ENCODE measurements at places on chromosomes 5 and 9.

- no peak for DNase-seq
Measured at GRCh38 chr5:181069767-181070491, 29.9 kb downstream of the BTNL9 start.

DNA sequence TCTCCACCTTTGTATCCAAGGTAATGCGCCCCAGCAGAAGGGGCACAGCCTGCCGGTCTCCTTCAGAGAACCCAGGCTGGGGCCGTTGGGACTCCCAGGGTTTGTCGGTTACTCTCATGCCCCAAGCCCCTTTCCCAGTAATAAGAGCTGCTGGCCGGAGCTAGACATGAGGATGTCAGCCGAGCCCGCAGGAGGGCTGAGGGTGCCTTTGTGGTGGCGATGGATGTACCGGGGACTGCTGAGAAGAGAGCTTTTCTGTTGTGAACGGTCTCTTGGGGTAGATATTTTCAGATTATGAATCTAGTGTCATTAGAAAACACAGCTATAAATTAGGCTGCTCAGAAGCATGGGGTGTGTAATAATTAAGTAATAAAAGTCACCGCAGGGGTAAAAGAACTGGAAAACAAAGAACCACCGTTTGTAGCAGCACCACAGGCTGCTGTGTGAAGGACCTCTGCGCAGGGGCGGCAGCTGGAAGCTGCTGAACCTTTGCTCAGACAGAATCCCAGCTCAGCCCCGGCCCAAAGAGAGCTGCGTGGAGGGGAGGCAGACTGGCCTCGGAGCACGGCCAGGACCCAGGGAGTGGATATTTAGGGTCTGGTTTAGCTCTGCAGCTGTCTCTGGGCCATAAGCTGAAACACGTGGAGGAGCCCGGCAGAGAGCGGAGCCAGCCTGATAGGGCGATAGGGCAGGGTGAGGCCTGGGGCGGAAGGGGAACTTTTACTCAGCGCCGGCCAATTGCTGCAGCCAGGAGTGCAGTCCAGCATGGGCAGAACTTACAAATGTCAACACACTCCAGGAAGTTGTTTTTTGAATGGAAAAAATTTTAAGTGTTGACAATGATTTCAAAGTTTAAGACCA lies 50.5 kb upstream of the BARHL1 start:
- DNase-seq, result no peak

DNA sequence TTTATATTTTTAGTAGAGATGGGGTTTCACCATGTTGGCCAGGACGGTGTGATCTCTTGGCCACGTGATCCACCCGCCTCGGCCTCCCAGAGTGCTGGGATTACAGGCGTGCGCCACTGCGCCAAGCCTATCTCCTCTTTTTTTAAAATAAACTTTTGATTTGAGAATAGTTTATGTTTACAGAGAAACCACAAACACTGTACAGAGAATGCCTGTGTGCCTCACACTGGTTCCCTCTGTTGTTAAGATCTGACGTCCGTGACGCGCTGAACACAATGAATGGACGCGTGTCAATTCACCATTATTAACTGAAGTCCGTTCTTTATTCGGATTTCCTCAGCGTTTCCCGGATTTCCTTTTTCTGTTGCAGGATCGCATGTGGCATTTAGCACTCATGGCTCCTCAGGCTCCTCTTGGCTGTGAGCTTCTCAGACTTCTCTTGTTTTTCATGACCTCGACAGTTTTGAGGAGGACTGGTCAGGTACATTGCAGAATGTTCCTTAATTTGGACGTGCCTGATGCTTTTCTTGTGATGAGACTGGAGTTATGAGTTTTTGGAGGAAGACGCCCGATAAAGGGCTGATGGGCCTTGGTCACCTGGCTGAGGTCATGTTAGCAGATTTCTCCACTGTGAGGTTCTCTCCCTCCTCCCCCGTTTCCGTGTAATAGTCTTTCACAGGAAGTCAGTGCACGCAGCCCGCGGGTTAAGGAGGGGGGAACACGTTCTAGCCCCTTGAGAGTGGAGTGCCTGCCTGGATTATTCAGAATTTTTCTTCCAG lies 69.6 kb downstream of the ANKRD33B start:
- DNase-seq, result peak; percentile 59

DNA sequence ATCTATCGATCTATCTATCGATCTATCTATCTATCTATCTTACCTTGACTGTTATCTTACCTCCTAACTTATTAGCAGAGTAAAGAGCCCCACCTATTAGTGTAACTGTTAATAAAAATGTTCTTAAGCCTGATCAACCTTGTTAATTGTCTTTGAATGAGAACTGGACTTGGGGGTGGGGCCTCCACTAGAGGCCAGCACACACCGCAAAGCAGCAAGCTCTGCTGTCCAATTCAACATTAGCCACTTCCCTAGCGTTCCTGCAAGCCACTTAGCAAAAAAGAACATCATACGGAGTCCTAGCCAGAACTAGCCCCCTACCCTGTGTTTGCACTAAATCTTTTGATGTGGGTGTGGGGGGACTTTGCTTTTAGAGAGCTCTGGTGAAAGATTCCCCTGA lies 515.8 kb downstream of the KDM4C start:
- no peak for DNase-seq

DNA sequence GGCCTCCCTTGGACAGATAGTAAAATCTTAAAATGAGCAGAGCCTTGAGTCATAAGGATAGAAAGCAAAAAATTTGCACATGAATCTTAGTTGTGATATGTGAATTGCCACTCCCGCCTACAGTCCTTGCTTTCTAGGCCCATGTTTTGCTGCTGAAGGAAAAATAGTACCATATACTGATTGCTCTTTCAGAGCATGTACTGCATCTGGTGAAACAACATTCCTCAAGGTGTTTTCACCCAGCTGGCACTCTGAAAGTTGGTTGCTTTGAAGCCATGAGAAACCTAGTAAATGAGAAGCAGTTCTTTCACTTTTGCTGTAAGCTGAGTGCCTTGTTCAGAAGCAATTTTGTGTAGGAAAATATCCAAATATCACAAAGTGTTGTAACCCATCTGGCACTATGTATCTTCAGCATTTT lies 10.3 kb downstream of the CDC37L1 start:
- DNase-seq, result peak; percentile 25

DNA sequence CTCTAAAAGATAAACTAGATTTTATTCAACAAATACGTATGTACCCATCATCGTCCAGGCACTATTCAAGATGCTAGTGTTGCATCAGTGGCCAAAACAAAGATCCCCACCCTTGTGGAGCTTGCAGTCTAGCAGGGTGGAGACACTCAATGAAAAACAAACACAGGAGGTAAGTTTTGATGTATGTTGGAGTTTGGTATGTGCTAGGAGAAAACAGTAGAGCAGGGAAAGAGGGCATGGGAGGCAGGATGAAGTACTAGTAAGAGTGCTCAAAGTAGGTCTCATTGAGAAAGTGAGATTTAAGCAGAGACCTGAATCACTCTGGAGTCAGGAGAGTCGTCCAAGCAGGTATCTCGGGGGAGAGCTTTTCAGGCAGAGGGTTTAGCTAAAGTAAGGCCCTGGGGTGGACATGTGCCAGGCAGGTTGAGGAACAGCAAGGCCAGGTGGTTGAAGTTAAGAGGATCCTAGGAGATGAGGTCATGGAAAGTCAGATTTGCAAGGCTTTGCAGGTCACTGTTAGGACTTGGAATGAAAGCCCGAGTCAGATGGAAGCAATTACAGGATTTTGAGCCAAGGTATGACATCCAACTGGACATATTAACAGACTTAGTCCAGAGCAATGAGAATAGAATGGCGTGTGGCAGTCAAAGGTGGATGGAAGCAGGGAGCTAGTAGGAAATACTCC lies 9.2 kb downstream of the SNX18 start:
- no peak for DNase-seq

GRCh38 chr5:175129121-175129520 lies 314.9 kb downstream of the DRD1 start:
- DNase-seq, result no peak

GRCh38 chr9:33374634-33375237 lies 27.6 kb downstream of the AQP7 start:
- no peak for DNase-seq

DNA sequence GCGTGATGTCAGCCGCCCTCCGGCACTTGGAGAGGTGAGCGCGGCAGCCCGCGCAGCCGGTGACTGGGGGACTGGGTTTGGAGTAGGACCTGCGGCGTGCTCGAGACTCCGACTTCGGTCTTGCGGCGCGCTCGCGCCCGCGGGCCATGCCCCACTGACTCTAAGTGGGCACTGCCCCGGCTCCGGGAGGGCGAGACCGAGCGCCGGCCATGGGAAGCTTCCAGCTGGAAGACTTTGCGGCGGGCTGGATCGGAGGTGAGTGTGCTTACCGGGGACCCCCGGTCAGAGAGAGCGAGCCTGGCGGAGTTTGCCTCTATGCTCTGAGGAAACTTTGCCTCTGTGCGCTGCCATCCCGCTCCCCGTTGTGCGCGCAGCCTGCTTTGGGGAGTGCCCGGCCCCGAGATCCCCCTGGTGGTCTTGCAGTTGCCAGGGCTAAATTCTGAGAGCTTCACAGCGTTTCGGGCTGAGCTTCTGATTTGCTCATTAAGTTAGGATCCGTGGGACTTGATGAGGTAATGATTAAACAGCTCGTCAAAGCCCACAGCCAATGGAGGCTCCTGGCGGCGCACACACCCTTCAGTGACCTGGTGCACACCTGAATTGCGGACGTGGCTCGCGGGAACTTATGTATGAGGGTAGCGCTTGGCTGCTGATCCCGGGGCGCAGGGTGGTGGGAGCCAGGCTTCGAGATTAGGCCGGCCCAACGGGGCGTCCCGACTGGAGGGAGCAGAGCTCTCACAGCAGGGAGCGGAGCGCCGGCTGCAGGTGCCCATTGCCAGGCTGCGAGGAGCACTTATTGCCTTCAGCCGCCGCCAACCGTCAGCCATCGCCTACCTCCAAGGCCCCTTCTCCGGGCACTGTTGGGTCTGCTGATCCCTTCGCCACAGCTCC lies at the start of gene SLC25A48:
Gene SLC25A48 (plus strand): TSS at position 25 of the 891 bp plus-strand sequence. CDS start 185 bp downstream, at position 210.
- DNase-seq, result peak; percentile 40

DNA sequence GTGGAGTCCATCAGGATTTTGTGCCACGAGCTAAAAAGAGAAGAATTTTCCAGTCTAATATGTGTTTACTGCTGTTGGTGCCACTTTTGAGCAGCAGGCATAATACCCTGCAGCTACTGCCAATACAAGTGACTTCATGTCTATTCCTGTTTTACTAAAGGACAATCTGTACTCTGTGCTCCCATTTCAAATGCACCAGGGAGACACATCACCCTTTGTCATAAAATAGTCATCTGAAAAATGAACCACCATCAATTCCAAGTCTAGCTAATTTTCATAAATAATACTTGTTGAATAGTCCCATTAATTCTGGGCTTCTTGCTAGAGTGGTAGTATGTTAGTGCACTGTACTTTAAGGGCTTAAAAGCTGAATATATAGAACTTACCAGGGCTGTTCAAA lies 8.9 kb upstream of the PKD2L2 start:
- DNase-seq, result no peak

DNA sequence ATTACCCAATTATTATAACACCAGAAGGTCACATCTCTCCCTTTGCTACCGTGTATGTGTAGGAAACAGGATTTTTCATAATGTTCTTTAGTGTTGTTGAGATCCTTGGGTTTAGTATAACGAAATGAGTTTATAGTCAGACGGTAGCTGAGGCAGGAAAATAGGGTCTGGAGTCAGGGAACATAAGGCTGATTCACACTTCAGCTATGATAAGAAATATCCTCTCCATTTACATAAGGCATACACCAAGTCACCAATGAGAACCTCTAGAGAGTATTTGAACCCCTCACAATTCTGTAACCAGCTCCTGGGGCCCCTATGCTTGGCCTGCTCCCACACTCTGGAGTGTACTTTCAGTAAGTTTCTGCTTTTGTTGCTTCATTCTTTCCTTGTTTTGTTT lies 58.9 kb upstream of the ANKH start:
- no peak for DNase-seq

DNA sequence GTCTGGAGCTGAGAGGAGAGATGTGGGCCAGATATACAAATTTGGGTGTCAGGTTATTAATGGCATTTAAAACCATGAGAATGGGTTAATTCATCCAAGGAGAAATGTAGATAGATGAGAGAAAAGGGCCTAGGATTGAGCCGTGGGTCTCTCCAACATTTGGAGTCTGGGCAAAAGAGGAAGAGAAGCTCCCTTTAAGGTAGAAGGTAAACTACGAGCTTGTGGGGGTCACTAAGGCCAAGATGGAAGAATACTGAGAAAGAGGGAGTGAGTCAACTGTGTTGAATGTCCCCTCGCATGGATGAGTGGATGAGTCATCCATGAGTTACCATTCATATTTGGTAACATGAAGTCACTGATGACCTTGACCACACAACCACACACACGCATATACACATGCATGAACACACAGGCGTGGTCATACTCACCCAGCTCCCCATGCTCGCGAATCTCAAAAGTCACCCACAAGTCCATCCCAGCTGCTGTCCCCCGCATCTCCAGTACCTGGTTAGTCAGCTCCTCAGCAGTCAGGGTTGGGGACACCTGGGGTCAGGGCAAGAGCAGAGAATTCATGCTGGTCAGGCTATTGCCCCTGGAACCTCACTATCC lies 6.8 kb upstream of the FCHSD1 start:
- DNase-seq, result peak; percentile 41

DNA sequence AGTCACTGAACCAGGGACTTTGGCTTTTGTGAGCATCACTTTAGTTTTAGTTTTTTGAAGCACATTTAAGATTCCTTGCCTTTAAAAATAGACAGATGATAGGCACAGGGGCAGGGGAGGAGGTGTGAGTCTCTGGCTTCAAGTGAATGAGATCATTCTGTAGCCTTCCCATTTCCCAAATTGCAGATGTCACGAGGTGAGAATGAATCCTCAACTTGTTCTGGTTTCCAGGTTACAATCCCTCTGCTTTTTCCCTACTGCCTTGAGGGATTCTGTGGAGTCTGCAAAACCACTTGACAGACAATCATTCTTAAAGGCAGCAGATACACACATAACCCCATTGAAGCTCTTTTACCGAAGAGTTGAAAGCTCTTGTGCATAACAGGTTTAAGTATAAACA lies 332.4 kb downstream of the DMAC1 start:
- DNase-seq, result no peak

- no peak for DNase-seq
Measured at GRCh38 chr5:173232499-173233346, 2.3 kb downstream of the NKX2-5 start.

GRCh38 chr9:18906656-18907395 lies 126.2 kb downstream of the SAXO1 start:
- DNase-seq, result no peak

DNA sequence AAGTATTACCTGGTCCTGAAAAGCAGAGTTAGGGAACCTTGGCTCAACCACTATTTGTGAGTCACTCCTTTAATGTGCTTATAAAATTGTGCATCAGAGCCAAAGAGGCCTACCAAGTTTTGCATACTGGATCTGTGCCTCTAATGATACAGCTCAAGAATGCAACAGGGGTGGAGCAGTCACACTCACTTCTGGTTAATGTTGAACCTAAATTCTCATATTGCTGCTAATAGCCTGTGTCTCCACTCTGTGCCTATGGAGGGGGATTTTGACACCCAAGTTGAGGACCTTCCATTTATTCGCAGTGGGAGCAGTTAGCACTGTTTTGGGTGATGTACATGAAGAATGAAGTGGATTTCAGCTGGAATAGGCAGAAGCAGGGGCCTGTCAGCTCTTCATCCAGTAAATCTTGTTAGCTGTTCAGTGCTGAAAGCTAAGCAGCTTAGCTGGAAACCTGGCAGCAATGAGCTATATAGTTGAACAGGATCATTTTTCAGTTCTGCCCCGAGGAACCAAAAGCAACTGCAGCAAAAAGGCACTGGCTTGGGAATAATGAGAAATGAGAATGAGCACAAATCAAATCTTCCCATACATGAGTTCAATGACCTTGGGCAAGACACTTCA lies 9.7 kb downstream of the SH3TC2 start:
- DNase-seq, result no peak
